ENCODE measurements at places on chromosomes 12 and 14.

- no peak for DNase-seq
These were observed 1.0 kb upstream of the LMO3 start for GRCh38 chr12:16606991-16607390.

DNA sequence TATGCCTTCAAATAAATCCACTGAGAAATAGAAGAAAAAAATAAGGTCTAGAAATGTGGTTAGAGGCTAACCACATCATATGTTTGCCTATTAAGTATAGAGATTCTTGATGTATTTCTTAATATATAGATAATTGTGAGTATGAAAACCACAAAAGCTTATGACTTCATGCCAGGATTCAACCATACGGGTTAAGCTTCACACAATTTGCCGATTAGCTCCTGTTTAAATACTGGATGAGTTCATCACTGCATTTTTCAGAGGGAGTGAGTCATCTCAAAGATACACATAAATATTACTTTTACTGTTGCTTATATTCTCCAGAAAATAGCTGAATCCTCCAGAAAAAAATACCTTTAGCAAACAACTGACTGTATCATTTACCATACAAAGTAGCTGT lies 79.6 kb downstream of the RPL10L start:
- DNase-seq = no peak

GRCh38 chr12:1534748-1535147 lies 59.6 kb downstream of the FBXL14 start:
- no peak for DNase-seq

GRCh38 chr12:79373896-79374499 lies 316.8 kb downstream of the PAWR start:
- DNase-seq = no peak

GRCh38 chr12:12081836-12082497 lies 11.2 kb downstream of the BCL2L14 start:
- DNase-seq = no peak

- DNase-seq = no peak
These were observed 4.6 kb upstream of the LRP1-AS start for GRCh38 chr12:57151741-57152630.

GRCh38 chr12:69527506-69528272 lies 57.5 kb downstream of the FRS2 start:
- DNase-seq = no peak

- no peak for DNase-seq
These were observed 11.7 kb downstream of the RCOR1 start for GRCh38 chr14:102604183-102604582.

DNA sequence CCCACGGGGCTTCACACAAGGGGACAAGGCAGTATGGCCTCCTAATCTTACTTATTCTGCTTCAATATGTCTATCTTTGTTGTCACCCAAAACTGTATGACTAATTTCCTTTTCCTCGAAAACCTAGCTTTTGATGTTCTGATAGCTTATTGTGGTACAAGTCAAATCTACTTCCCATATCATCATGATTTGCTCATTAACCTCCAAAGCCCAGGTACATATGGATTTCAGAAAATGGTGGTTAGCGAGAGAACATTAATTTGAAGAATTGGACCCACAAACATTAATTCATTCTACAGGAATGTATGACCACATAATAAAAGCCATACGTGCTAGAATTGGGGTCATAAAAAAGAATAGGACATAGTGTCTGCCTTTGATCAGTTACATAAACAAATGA lies 412.5 kb downstream of the CCDC91 start:
- no peak for DNase-seq

DNA sequence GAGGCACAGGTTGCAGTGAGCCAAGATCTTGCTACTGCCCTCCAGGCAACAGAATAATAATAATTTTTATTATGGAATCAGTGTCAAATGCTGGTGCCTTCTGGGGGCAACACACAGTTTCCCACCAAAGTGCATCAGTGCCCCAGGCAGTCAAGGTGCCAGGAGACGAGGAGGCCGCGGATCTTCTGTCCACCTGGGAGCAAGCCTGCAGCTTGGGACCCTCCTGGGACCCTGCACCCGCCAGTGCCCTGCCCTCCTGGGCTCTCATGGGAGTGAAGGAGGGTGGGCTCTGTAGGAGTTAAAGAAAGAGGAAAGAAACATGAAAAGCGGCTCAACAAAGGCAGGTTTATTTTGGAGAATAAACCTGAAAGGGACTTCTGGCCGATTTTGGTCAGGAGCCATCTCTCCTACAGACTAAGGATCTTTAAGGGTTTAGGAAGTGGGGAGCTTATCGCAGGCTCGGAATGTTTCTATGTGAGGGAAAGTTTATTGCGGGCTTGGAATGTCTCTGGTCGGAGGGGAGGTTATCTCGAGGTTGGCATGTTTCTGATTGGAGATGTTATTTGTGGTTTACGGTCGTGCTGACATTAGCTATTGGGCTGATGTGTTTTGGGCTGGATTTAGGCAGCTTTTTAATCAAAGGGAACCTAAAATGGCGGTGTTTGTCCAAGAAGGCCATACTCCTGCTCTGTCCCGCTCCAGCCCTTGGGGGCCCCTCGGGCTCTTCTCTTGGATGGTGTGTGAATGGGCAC lies 1.1 kb upstream of the ASPG start:
- no peak for DNase-seq

DNA sequence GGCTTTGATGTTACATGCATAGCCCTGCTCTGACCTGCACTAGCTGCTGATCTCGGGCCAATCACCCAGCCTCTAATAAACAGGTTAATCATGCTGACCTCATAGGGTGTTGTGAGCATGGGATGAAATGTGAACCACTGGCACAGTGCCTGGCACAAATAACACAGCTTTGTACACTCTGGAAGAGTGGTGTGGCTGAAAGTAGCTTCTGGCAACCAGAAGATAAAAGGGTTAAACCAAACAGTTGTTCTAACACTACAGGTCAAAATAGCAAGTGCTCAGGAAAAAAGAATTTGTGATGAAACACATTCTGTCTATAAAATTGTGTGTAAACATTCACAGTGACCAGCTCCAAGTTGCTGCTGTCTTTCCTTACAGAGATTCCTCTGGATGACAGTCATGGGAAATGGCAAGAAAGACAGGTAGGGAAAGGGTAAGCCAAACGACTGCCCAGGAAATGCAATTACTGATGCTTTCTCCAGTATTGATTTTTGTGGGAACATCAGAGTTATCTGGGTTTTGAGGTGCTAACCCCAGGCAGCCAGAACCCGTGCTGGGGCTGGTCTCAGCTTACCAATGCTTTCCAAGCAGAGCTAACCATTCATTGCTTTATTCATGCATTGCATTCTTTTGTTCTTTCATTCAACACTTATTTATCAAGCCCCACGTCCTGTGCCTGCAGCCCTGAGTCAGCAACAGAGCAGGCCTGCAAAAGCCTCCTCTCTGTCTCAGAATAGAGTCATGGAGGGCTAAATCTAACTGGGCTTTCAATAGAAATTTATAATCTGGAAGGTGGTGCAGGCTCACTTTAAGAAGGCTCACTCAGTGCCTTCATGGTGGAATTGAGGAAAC lies 38.1 kb upstream of the CAPRIN2 start:
- no peak for DNase-seq

DNA sequence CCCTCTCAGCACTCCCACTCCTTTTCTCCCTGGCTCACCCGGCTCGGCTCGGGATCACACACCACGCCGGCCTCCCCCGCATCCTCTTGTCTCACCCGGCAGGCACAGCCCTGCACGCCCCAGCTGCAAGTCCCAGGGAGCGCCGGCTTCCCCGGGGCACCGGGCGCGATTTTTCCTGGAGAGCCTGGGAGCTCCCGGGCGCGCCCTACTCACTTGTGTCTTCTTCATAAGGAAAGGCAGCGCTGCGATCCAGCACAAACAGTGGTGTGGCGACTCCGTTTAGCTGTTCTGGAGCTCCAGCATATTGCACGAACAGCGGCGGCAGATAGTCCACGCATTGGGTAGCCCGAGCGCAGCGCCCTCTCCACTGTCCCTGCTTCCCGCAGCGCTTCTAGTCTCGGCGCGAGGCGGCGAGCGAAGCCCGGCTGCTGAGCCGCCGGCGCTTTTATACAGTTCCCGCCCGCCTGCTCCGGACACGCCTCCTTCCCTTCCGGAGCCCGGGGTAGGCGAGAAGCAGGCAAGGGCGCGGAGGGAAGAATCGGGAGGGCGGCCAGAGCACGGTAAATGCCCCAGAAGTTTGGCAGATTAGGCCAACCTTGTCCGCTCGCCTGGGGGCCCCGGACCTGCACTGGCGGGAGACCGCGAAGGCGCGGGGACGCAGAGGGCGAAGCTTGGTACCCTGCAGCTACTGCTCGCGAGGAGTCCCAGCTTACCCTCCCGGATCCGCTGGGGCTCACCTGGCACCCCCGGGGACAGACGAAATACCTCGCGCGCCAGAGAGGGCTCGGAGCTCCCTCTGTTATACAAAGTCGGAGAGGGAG lies at the start of gene KITLG:
TSS of gene KITLG (minus strand) at position 421 of the 821 bp plus-strand sequence. CDS start at position 228, 193 bp downstream.
- no peak for DNase-seq

GRCh38 chr12:65325183-65325582 lies 46.7 kb downstream of the MSRB3 start:
- DNase-seq = no peak

- DNase-seq = no peak
These were observed 40.1 kb upstream of the LRRK2 start for GRCh38 chr12:40184493-40185302.

- DNase-seq = no peak
These were observed 8.3 kb downstream of the MVK start for GRCh38 chr12:109581856-109582255.

DNA sequence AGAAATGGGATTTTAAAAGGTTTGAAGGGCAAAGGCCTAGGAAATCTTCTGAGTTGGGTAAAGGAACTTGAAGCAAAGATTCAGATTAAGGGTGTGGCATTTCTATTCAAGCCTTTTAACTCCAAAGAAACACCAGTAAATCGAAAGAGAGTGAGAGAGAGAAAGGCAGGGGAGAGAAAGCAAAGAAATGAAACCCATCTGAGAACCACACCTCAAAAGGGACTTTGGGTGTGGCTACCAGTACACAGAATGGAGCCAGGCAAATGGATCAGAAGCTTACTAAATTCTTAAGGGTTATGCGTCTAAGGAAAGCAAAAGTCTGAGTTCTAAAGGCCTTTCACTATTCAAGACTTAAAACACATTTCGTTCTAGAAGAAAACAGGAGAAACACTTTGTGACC lies 277.4 kb downstream of the BCL11B start:
- DNase-seq = no peak

GRCh38 chr12:16198884-16199283 lies 78.6 kb downstream of the SLC15A5 start:
- DNase-seq = no peak

DNA sequence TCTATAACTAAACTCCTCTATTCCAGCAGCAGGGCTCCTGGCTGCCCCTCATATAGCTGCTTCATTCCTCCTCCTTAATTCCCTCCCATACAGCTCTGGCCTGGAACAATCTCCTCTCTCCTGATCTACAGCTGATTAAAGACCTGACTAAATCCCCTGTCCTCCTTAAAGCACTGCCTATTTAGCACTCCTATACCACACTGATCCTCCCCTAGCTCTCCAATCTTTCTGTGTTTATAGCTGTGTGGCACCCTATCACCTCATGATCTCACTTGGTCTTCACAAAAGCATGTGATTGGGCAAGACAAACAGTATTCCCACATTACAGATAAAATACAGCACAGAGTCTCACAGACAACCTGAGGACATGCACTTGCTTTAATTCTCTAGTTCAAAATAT lies 17.4 kb downstream of the FMNL3 start:
- DNase-seq = no peak

GRCh38 chr12:65810036-65810435 lies 14.2 kb upstream of the HMGA2 start:
- DNase-seq = no peak

- no peak for DNase-seq
These were observed 854.0 kb upstream of the SEL1L start for GRCh38 chr14:82387699-82388098.

DNA sequence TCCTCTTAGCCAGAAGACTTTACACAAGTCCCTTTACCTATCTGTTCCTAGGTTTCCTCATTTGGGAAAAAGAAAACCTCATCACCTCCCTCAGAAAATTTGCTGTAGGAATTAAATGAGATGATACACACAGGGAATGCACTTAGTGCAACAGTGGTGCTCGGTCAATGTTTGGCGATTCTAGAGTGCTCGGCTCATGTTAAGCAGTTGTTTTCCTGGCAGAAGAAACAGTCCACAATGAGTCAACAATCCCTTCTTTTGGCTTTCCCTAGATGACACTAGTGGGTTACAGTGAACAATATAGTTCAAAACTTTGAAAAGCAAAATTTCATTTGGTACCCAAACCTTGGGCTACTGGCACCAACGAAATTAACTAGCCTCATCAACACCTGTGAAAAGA lies 3.9 kb upstream of the TMEM233 start:
- no peak for DNase-seq

GRCh38 chr12:115407036-115407435 lies 723.1 kb upstream of the TBX3 start:
- DNase-seq = no peak

DNA sequence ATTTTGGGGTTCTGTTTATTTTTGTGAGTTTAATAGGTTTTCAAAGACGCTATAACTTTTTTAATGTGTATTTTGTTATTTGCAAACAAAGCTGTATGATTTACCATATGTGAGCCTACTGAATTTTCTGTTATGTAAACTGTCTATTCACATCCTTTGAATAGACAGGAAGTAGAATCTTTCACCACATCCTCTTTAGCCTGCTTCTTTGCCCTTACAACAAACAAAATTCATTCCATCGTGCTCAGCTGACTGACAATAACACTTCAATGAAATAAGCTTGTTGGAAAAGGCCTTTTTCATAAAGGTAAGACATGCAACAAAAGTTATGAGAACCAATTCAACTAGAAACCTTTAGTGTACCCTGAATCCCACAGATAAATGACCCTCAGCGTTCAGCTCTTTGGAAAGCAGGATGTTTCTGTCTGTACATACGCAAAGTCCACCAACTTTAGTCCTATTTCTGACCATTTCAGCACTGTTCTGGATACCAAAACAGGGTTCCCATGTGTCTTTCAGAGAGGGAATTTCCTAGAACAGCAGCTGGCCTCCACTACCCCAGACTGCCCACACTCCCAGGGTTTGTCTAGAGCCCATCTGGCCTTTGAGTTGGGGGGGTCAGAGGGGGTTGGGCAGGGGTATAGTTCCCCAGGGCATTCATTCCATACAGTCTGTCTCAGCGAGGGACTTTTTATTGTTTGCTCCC lies 71.3 kb downstream of the DUSP6 start:
- DNase-seq = no peak

DNA sequence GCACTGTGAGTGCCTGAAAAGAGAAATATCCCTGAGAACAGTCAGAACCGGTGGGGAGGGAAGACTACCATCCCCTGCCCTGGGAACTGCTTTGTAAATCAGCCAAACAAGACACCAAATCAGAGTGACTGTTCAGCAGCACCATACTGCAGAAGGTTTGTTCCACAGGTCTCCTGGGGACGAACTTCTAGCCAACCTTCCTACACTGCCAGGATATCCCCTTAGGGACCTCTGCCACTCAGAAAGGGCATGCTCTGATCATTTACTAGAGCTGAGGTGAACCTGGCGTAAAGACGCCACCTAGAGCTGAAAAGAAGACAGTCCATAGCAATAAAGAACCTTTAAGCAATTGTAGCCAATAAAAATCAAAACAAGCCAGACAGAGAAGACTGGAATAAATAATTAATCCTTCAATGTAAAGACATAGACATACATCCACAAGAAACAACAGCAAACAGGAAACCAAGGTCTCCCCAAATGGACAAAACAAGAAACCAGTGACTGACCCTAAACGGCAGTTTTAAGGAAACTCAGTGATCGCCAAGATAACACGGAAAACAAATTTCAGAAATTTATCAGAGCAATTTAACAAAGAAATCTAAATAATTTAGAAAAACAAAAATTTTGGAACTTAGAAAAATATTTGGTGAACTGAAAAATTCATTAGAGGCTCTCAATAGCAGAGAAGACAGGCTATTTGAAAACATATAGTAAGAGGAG lies 228.1 kb upstream of the AMIGO2 start:
- no peak for DNase-seq

Measured in activated gamma-delta T cell (primary cell).